ENCODE measurements at places on chromosomes 12 and 14. TPM values are rescaled to one million over a fixed set of nuclear protein-coding genes. Genes with fewer than 3 reads are reported as not detected.

DNA sequence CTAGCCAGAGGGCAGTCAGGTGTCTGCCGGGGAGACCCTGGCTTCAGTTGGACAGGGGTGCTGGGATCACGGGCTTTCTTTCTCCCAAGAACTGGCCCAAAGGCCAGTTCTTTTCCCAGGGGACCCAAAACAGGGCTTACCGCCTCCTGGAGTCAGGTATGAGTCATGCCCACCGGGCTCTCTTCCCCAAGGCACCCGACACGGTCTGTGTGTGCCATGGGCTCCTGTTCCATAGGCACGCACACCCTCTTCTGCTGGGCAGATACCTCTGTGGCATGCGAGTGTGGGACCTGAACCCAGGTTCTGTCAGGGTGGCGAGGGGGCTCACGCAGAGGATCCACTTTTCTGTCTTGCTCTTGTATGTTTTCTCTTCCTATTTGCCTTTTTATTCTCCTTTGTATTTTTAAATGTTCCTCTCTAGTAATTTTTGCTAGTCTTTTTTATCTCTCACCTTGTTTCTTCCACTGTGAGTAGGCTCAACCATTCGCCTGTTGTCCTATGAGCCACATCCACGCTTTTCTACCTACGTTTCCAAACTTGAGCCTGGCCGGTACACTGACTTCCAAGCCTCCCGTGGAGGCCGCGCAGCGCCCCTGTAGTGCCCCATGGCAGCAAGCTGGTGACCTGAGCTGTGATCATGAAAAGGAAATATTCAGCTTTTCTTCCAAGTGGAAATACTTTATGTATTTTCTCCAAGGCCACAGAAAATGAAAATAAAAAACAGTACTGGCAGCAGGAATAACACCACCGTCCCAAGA is 362.2 kb downstream of the CACNA1C start:
- H3K4me1 ChIP-seq: peaks cover 6% of the 10 kb centered on the region
- H3K4me3 ChIP-seq: no peak overlapping the region
- no peak for DNase-seq
- H3K27ac ChIP-seq: peak overlapping the region; percentile 21
- no peaks in the 10 kb centered on the region for H3K36me3 ChIP-seq
- no peaks in the 10 kb centered on the region for H3K27me3 ChIP-seq

DNA sequence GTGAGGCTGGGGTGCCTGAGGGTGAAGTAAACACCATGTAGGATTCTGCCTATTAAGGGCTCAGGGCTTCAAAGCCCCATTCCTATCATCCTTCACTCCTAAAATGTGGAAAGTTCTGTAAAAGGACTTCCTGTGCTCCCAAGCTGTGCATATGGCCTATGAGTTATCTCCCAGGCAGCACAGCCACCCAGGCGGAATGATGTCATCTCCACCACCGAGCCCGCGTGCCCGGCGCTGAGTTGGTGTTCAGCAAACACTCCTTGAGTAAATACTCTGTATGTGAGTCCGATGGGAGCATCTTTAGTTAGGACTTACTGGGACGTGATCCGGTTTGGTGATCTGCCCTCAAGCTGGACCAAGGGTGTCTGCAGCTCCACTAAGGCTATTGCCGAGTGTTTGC is 437.3 kb downstream of the MED13L start:
- H3K27ac ChIP-seq: no peak overlapping the region
- no peaks in the 10 kb centered on the region for H3K4me1 ChIP-seq
- DNase-seq: no peak
- H3K36me3 ChIP-seq: no peaks in the 10 kb centered on the region

DNA sequence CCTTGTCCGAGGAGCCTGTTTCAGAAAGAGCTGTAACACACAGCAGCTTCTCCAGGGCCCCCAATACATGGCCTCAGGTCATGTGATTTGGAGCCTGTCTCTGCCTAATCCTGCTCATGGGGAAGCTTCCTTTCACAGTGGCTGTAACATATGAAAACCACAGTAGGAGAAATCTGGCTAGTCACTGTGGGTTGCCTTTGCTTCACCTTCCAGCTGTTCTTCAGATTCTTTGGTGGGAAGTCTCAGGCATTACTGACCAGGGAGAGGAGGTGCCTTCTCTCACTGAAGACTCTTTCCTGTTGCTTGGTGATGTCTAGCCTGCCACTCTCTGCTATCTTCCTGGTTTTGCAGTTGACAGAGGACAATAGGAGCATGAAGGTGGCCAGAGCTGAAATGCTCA is 350.6 kb downstream of the DPF3 start:
- no peak overlapping the region for H3K27ac ChIP-seq
- peaks cover 8% of the 10 kb centered on the region for H3K4me1 ChIP-seq

- H3K36me3 ChIP-seq: no peaks in the 10 kb centered on the region
- no peak for DNase-seq
- no peak overlapping the region for H3K27ac ChIP-seq
- H3K4me3 ChIP-seq: no peak overlapping the region
- no peaks in the 10 kb centered on the region for H3K27me3 ChIP-seq
These were observed 145.4 kb upstream of the ABCD2 start for GRCh38 chr12:39764944-39765560.

DNA sequence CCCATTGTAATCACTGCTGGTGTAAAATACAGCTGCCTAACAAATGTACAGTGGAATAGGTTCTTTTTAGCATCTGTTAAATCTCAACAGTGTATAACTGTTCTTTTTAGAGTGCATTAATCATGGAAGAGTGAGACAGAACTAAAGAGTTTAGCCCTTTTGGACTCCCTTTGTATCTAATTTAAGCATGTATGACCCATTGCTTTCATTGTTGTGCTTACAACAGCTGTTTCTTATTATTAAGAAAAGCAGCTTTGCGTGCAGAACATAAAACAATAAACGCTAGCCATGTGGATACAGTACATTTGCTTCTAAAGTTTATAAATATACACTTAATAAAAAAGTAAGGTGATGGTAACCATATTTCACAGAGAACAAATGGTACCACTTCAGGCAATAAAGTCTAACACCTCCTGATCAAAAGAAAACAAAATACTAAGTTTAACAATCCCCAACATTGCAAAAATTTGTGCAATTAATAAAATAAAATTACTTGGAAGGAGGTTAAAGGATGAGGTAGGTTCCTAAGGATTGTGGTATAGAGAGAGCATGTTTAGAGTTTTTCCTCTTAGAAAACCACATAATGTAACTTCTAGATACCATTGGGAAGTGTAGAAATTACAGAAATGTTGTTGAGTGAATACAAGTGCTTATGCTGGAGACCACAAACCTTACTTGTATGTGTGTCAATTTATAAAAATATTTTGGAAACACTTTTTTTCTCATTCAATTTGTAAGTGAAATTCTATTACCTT is 448.7 kb downstream of the SLC6A15 start:
- no peaks in the 10 kb centered on the region for H3K4me1 ChIP-seq
- no peak overlapping the region for H3K27ac ChIP-seq
- DNase-seq: no peak

- H3K27ac ChIP-seq: no peak overlapping the region
- no peak overlapping the region for H3K4me3 ChIP-seq
- H3K36me3 ChIP-seq: no peaks in the 10 kb centered on the region
- no peaks in the 10 kb centered on the region for H3K4me1 ChIP-seq
These were observed 48.7 kb upstream of the USP15 start for GRCh38 chr12:62211510-62211909.

DNA sequence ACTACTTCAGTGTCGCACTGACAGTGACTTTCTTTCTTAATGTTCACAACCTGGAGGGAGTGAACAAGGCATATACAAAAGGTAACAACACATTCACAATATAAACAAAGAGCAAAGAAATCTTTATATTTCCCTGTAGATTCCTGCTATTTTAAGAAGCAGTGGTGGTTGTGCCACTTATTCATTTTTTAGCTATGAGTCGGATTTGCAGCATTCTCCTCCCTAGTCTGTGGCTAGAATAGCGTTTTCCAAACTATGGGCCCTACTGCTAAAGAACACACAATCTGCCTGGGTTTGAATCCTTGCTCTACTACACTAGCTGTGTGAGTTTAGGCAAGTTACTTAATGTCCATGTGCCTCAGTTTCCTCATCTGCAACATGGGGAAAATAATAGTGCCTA is 18.6 kb upstream of the MDM1 start:
- no peaks in the 10 kb centered on the region for H3K27me3 ChIP-seq
- no peak overlapping the region for H3K27ac ChIP-seq
- H3K4me3 ChIP-seq: no peak overlapping the region
- H3K4me1 ChIP-seq: no peaks in the 10 kb centered on the region
- H3K36me3 ChIP-seq: no peaks in the 10 kb centered on the region

- peaks cover 6% of the 10 kb centered on the region for H3K4me1 ChIP-seq
- no peak for DNase-seq
- no peaks in the 10 kb centered on the region for H3K27me3 ChIP-seq
- H3K27ac ChIP-seq: no peak overlapping the region
- peaks cover 15% of the 10 kb centered on the region for H3K36me3 ChIP-seq
These were observed 48.5 kb downstream of the ADGRD1 start for GRCh38 chr12:131002216-131002631.

GRCh38 chr14:74604911-74605310 is 7.1 kb downstream of the LTBP2 start:
- peaks cover 8% of the 10 kb centered on the region for H3K36me3 ChIP-seq
- peaks cover 55% of the 10 kb centered on the region for H3K4me1 ChIP-seq
- no peaks in the 10 kb centered on the region for H3K27me3 ChIP-seq
- peak overlapping the region; percentile 9 for H3K4me3 ChIP-seq

- no peak for DNase-seq
- no peaks in the 10 kb centered on the region for H3K27me3 ChIP-seq
- H3K4me1 ChIP-seq: no peaks in the 10 kb centered on the region
- H3K27ac ChIP-seq: no peak overlapping the region
These were observed 31.9 kb upstream of the IFNG-AS1 start for GRCh38 chr12:67957383-67957782.

DNA sequence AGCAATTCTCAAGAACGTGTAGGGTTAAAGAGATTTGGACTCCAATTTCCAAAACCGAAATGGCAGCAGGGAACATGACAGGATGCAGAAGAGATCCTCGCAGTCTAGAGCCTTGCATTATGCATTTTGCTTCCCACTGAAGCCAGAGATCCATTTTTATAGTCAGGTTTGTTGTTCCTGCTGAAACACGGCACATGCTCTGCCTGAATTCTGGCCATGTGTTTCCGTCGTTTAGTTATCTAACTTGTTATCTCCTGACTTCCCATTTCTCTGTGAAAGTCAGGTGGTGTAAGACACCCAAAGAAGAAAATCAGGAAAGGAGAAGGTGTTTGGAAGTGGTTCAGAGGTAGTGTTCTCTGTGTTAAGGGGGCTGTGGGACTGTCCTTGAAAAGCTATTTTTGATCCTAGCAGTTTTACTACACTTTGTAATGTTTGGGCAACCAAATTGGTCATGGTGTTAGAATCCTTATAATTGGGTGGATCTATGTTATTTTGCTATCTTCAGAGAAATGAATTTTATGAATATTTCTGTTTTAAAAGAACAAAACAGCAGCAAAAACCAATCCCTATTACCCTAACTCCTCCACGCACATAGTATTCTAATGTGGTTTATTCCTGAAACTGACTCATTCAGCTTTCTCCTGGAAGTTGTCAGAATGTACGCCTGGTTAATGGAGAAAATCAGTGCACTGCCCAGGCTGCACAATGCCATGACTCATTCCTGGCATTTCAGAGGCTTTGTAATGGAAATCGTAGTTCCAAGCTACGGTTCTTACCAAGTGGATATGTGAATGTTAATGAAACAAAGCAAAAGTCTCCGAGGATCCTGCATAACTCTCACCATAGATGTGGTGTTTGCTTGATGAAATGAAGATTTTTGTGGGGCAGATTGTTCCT is 110.1 kb downstream of the SAMD4A start:
- no peak overlapping the region for H3K4me3 ChIP-seq
- H3K27ac ChIP-seq: peak overlapping the region; percentile 13
- DNase-seq: no peak
- peaks cover 65% of the 10 kb centered on the region for H3K4me1 ChIP-seq
- no peaks in the 10 kb centered on the region for H3K36me3 ChIP-seq
- H3K27me3 ChIP-seq: no peaks in the 10 kb centered on the region

DNA sequence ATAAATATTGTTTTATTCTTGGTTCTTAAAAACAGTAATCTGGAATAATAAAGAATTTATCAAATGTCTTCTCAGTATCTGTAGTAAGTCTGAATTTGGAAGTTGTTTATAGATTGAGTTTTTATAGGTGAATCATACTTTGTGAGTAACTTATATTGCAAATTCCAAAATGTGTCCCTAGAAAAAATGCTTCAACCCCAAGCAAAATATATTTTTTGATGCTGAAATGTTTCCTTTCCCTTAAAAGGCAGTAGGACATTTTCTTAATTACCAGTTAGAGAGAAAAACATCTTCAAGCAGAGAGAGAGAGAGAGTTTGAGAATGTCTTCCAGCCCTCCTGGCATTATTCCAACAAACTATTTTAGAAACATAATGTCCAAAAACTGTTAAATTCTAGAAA is 37.9 kb downstream of the PELI2 start:
- no peak overlapping the region for H3K27ac ChIP-seq
- H3K27me3 ChIP-seq: no peaks in the 10 kb centered on the region
- H3K4me1 ChIP-seq: no peaks in the 10 kb centered on the region
- H3K36me3 ChIP-seq: no peaks in the 10 kb centered on the region

DNA sequence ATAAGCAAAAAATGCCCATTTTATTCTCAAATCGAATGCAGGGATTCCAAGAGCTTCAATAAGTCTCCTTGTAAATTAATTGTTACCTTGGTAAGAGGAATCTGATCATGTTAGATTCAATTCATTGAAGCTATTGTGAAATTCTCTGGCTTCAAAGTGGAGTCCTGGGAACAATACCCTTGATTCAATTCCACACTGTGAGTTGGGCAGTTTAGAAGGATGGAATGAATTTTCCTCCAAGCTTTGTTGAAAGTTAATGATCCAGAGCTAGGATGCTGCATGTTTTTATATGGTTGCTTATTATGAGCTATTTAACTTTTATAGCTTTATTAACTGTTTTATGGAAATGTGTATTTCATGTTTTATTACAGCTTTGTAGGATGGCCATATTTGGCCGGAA is 89.9 kb upstream of the IGF1 start:
- no peaks in the 10 kb centered on the region for H3K4me1 ChIP-seq
- H3K27me3 ChIP-seq: no peaks in the 10 kb centered on the region
- no peak overlapping the region for H3K27ac ChIP-seq
- no peak for DNase-seq

- no peak overlapping the region for H3K4me3 ChIP-seq
- H3K36me3 ChIP-seq: no peaks in the 10 kb centered on the region
- H3K27ac ChIP-seq: no peak overlapping the region
- H3K27me3 ChIP-seq: no peaks in the 10 kb centered on the region
- DNase-seq: no peak
These were observed 259.6 kb upstream of the TMTC1 start for GRCh38 chr12:30043151-30043847.

DNA sequence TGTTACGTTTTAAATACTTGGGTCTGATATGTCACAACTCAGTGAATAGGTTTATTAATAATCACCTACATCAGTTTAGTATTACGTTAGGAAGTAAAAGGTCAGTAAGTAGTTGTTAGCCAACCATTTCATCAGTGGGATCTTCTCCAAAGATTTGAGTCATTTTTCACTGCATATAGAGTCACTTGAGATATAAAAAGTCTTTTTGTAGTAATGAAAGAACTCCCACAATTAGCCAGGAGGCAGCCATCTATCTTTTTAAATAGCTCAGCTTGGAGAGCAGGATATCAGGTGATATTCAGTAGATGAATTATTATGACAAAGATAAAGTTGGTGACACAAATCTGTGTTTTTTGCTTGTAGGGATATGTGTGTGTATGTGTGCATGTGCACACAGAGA is 309.3 kb downstream of the PDZRN4 start:
- H3K4me1 ChIP-seq: no peaks in the 10 kb centered on the region
- no peak overlapping the region for H3K27ac ChIP-seq
- DNase-seq: no peak
- no peaks in the 10 kb centered on the region for H3K36me3 ChIP-seq
- H3K4me3 ChIP-seq: no peak overlapping the region
- no peaks in the 10 kb centered on the region for H3K27me3 ChIP-seq

CCDC38 gene
- total RNA-seq: 0.20 TPM

KRT82 gene
- not detected for total RNA-seq

OR6C2 gene
- total RNA-seq: not detected

MYO1H gene
- 0.21 TPM for total RNA-seq

SLC5A8 gene
- not detected for total RNA-seq

OR11H6 gene
- total RNA-seq: not detected
